A172 (cell line): ENCODE measurements at places on chromosomes 4 and X. TPM values are rescaled to one million over a fixed set of nuclear protein-coding genes. Genes with fewer than 3 reads are reported as not detected.

- DNase-seq: no peak
Measured at GRCh38 chr4:20181926-20182325, 69.8 kb upstream of the SLIT2 start.

DNA sequence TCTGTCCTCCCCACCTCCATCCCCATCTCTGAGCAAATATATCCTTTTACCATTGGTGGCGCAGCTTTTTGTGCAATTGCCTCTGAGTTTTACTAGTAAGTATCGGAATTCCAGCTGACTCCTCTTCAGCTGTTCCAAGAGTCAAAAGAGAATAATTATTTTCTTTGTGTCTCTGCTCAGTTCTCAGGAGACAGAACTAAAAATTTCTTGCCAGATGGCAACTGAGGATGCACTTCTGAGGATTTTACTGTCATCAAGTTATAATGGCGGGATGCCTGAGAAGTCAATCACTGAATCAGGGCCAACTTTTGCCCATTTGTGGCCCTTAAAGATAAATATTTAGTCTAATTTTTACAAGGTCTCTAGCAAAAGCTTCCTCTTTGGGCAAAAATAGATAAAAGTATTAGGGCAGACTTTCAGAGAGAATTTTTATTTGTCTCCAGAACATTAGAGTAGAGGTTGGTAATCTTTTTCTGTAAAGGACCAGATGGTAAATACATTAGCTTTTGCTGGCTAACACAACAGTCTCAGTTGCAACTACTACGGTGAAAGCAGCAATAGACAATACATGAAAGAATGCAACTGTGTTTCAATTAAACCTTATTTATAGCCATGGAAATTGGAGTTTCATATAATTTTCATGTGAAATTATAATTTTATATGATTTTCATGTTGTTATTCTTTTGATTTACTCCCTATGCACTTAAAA is 15.6 kb upstream of the ADGRA3 start:
- DNase-seq: no peak

- no peak for DNase-seq
Measured at GRCh38 chr4:2672700-2673099, 83.4 kb downstream of the TNIP2 start.

- peak; percentile 38 for DNase-seq
Measured at GRCh38 chr4:21879187-21879586, 69.4 kb downstream of the KCNIP4 start.

DNA sequence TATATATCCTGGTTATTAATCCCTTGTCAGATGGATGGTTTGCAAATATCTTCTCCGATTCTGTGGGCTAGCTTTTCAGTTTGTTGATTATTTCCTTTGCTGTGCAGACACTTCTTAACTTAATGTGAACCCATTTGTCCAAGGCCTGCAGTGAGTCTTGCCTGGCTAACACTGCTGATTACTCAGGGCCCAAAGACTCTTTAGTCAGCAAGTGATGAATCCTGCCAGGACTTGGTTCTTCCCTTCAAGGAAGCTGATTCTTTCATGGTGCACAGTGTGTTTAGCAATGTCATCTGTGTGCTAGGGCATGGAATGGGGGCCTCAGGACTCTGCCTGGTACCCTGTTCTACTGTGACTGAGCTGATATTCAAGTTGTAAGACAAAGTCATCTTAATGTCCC is 81.8 kb upstream of the TEX13A start:
- DNase-seq: no peak

- no peak for DNase-seq
Measured at GRCh38 chr4:100302061-100303026, 112.1 kb upstream of the DDIT4L start.

- DNase-seq: no peak
Measured at GRCh38 chr4:186205156-186205555, 13.8 kb downstream of the CYP4V2 start.

DNA sequence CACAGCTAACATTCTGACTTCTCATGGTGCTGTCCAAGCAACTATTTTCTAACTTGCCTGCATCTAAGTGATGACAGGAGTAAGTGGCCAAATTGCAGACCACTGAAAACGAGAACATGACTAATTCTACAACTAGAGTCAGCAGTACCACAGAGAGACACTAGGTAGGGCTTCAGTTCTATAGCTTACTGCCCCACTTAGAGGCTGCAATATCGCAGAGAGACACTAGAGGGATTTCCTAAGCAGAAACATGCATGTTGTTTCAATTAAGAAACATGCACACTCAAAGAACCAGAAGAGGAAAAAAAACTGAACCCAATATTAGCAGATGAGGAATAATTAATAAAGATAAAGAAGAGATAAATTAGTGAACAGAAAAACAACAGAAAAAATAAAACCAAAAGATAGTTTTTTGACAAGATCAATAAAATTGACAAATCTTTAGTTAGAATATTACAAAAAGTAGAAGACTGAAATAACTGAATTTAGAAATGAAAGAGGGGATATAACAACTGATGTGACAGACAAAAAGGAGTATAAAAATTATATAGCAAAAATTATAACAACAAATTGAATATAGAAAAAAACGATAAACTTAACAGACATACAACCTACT is 100.8 kb downstream of the SPIN4 start:
- DNase-seq: peak; percentile 71

- DNase-seq: peak; percentile 69
Measured at GRCh38 chr4:78059524-78059889, 2.4 kb downstream of the FRAS1 start.

GRCh38 chr4:110527156-110527555 is 51.2 kb downstream of the ENPEP start:
- DNase-seq: no peak

DNA sequence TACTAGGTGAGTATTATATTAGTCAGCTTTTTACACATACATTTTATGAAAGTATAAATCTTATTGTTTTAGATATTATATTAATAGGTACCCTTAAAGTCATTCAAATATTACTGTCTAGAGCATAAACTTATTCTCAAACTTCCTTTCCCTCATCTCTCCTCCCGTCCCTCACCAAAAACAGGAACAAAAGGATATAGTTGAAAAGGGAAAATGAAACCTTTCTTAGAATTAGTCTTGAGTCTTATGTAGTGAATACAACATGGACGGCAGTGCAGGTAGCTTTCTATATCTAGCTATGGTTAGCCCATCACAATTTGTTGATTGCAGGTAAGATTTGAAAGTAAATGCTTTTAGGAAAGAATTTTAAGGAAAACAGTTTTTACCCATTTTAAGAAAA is 65.6 kb downstream of the RBPJ start:
- DNase-seq: no peak

DNA sequence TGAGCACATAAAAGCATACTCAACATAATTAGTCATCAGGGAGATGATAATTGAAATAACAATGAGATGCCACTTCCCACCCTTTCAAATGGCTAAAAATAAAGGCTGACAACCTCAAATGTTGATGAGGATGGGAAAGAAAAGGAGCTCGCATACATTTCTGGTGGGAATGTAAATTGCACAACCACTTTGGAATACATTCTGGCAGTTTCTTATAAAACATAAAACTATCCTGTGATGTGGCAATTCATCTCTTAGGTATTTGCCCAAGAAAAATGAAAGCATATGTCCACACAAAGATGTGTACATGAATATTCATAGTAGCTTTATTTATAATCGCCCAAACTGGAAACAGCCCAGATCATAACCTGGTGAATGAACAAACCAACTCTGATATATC is 687 bp upstream of the ZNF275 start:
- DNase-seq: peak; percentile 3

DNA sequence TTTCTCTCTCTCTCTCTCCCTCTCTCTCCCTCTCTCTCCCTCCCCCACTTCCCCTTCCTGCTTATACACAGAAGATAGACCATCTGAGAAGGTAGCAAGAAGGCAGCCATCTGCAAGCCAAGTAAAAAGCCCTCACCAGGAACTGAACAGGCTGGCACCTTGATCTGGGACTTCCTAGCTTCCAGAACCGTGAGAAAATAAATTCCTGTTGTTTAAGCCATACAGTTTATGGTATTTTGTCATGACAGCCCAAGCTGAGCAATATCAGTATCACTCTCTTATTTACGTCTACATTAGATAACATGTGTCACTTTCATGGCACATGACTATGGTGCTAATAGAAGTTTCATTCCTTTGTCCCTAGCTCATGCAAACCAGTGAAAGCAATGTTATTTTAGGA is 581.1 kb downstream of the INPP4B start:
- no peak for DNase-seq

DNA sequence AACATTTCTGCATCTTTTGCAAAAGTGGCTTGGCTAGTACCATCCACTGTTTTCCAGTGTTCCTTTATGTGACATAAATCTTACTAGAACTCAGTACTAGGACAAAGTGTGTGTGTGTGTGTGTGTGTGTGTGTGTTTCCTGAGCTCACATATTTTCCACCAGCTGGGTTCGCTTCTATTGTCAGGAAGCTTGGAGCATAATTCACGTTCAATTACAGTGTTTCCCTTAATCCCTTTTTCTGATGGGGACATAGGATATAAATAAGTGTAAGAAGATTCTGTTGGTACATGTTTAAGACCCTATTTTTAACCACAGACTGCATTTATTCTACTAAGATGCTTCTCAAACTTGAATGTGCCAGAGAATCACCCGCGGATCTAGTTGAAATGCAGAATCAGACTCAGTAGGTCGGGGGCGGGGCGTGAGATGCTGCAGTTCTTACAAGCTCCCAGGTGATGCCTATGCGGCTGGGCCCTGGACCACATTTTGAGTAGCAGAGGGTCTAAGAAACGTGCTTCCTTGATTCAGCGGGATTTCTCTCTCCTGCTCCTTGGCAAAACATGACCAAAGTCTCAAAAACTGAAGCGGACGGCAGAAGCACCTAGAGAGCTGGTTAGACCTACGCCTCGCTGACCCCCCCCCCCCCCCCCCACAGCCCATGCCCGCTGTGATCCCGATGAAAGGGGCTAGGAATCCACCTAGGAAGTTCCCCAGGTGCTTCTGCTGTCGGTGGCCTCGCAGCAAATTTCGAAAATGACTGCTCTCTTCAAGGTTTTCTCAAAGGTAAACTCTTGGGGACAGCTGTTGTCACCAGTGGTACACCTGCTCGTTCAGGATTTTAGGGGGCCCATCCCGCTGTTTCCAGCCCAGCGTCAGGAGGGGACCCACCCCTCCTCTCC is 797 bp downstream of the CD99L2 start:
- peak; percentile 16 for DNase-seq

GRCh38 chr4:100848841-100849240 is 331.0 kb upstream of the EMCN start:
- DNase-seq: no peak

GRCh38 chr4:71713611-71714203 is 70.2 kb downstream of the GC start:
- peak; percentile 10 for DNase-seq

DNA sequence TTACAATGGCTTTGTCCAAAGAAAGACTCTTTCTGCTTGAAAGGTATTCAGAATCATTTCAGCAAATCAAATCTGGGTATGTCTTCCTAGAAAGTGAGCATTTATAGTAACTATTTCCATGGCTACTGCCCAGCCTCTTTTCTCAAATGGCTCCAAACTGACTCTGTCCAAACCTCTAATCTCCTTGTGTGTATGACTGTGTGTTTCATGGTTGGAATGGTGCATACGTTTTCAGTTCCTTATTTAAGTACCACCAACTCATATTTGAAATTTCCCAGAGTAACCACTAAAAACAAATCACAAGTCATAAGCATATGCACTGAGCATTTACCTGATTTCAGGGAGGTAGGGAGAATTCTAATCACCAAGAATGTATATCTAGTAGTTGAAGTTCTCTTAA is 106.0 kb downstream of the TMEM144 start:
- no peak for DNase-seq

DNA sequence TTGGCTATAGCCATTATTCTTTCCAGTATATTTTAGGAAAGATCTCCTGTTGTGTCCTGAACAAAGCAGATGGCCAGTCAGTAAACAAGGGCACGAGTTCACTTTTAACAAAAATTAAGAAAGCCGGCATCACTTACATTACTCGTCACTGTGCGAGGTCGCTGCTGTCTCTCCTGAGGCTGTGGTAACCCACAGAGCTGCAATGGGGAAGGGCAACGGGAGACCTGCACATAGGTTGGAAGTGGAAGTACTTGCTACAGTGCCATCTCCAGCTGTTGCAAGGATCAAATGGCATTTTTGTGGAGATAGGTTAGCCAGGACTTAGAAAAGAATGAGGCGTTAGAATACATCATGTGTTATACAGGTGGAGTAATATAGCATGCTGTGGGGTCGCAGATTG is 132.2 kb downstream of the KLHL8 start:
- no peak for DNase-seq

DNA sequence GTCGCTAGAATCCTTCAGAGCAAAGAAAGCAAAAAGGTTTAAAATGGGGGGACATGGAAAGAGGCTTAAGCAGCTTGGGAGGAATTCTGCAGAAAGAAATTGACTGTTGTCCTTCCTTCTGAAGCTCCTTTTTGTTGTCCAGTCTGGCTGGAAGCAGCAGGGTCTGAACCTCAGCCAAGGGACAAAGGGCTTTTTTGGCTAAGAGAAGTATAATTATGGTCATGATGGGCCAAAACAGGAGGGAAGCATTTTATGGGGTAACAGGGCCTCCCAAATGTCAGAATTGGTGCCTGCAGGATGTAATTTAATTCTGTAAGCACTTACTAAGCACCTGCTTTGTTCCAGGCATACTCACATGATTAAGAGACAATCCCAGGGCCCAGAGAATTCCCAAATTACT is 74.2 kb upstream of the CPEB2 start:
- DNase-seq: no peak

- DNase-seq: no peak
Measured at GRCh38 chr4:139184129-139184528, 7.1 kb upstream of the ELF2 start.

DNA sequence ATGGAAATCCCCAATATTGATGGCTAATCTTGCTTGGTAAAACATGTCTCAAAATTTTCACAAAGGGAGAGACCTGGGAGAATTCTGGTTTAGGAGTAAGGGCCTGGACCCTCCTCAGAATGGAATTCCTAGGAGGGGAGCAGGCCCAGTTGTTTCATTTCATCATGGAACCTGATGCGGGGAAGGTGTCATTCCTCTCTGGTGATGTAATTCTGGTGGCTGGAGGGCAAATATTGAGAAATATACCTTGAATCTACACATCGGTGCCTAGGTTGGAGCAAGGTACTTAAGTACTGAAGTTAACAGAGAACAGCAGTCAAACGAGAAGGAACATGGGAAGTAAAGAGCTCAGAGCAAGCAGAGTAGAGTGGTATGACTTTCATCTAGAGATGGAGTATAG is 23.2 kb upstream of the CCSER1 start:
- no peak for DNase-seq

TMEM154 gene
- 34.1 and 72.2 TPM in 2 replicates for total RNA-seq

SUPT20HL1 gene
- total RNA-seq: not detected in 2 replicates

FHDC1 gene
- total RNA-seq: 0.40 and 0.62 TPM in 2 replicates

ETNPPL gene
- total RNA-seq: not detected in 2 replicates

DUSP21 gene
- total RNA-seq: not detected in 2 replicates

MRPL1 gene
- total RNA-seq: 35.2 and 50.4 TPM in 2 replicates

NXT2 gene
- 58.1 and 65.9 TPM in 2 replicates for total RNA-seq

EREG gene
- total RNA-seq: 0.02 TPM in 1 of 2 replicates, not detected in the other
